Gastroesophageal sphincter (tissue), 4 donors: ENCODE measurements at places on chromosomes 7 and 10. TPM values are rescaled to one million over a fixed set of nuclear protein-coding genes. Genes with fewer than 3 reads are reported as not detected.

C10orf95 gene
- not detected for total RNA-seq

GAD2 gene
- total RNA-seq, result not detected

BTBD16 gene
- not detected for total RNA-seq

OR2AE1 gene
- not detected for total RNA-seq

TMEM139 gene
- total RNA-seq, result 1.4 TPM

CASD1 gene
- 21.9 TPM for total RNA-seq

FGFBP3 gene
- not detected for total RNA-seq

TEX36 gene
- not detected for total RNA-seq

ZNF467 gene
- total RNA-seq, result 9.4 TPM

MAGI2 gene
- total RNA-seq, result 17.4 TPM

IFIT3 gene
- total RNA-seq, result 8.1 TPM

ERVW-1 gene
- total RNA-seq, result not detected

SLC26A3 gene
- total RNA-seq, result 6.9 TPM

ARMC10 gene
- total RNA-seq, result 25.7 TPM

NEUROD6 gene
- not detected for total RNA-seq

PPP1R3A gene
- not detected for total RNA-seq
